ENCODE measurements at places on chromosomes 16 and 17.

- DNase-seq, result no peak
These were observed 51.3 kb downstream of the CCDC42 start for GRCh38 chr17:8693328-8693727.

DNA sequence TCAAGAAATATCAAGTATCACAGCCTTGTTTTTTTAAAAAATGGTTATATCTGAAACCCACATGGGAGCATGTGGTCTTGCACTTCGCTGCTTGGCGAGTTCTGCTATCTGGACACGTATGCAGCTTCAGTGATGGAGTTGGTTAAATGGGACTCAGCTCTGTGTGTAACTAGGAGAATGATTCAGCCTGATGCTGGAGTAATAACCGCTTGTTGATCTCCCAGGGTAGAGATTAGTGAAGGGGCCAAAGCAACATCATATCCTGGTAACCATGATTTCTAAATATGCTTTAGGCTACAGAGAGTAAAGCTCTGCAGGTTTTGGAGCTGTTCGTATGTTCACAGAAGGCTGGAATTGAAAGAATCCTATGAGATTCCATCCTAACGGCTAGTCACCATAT, 63.2 kb downstream of the IQCK start:
- no peak for DNase-seq

- DNase-seq, result no peak
These were observed 66.9 kb upstream of the RCVRN start for GRCh38 chr17:9971991-9972390.

- DNase-seq, result no peak
These were observed 8.6 kb upstream of the LHX1 start for GRCh38 chr17:36928471-36929345.

GRCh38 chr16:11755022-11755760, 12.5 kb upstream of the TXNDC11 start:
- no peak for DNase-seq

GRCh38 chr17:50946891-50947781, 81.0 kb upstream of the TOB1 start:
- DNase-seq, result no peak

DNA sequence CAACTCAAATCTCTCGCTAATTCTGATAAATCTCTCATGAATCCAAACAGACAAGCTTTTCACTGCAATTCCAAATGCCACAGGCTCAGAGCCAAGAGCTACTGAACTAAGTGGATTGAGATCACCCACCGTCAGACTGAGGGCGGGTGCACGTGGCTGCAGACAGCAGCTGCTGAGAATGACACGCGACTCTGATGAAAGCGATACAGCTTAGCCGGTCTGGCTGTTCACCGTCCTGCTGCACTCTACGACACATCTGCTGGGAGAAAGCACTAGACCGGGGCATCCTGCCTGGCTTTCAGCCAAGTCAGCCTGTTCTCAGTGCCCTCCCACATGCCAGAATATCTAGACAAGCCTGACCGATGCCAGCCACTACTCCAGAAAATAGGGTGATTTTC, 42.6 kb downstream of the KLHDC4 start:
- DNase-seq, result no peak

- DNase-seq, result no peak
These were observed 502.3 kb downstream of the RBFOX1 start for GRCh38 chr16:7834771-7835431.

- no peak for DNase-seq
These were observed 43.2 kb downstream of the CUEDC1 start for GRCh38 chr17:57911834-57912673.

GRCh38 chr17:37294888-37295287, 80.9 kb upstream of the C17orf78 start:
- DNase-seq, result no peak

- no peak for DNase-seq
These were observed 2.3 kb downstream of the GAS2L2 start for GRCh38 chr17:35750526-35751395.

- DNase-seq, result no peak
These were observed 99.0 kb downstream of the CA4 start for GRCh38 chr17:60248618-60249289.

DNA sequence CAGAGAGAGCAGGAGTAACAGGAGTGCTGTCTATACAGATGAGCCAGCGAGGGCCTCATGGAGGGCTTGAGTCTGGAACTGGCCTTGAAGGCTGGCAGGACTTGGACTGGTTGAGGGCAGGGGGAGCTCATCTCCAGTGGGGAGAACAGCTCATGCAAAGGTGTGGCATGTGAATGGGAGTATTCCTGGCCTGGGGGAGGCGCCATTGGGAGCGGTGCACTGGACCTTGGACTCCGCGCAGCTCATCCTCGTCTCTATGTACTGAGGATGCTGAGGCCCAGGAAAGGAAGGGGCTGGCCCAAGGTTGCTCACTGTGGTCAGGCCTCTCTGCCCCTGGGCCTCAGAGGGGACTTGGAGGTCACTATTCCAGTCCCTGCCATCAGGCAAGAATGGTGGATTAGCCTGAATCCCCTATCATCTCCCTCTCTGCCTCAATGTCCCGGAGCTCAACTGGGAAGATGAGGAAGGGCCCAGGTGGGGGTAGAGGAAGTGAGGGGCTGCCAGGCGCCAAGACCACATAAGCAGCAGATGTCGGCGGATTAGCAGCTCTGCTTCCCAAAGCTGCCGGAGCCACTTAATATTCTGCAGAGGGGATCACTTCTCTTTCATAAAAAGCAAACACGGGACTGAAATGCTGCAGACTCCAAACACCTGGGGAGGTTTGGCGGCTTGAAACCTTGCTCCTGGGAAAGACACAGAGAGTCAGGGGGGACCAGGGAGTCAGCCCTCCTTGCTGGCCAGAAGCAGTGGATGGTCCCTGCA, 88.9 kb downstream of the SDK2 start:
- no peak for DNase-seq

DNA sequence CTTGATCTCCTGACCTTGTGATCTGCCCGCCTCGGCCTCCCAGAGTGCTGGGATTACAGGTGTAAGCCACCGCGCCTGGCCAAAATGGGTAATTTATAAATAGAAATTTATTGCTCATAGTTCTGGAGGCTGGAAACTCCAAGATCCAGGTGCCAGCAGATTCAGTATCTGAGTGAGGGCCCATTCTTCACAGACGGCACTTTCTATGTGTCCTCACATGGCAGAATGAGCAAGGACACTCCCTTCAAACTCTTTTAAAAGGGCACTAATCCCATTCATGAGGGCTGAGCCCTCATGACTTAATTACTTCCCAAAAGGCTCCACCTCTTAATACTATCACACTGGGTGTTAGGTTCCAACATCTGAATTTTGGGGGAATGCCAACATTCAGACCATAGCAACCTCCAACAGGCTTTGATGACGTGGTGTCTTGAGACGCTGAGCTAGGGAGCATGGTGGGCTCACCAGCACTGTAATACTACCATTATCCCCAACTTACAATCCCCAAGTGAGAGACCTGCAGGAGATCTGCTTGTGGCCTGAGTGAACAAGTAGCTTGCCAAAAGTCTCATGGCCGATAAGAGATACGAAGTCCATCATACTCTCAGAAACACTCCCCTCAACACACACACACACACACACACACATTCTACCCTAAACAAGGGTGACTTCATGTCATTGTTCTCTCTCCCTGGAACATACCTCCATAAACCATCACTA, 8.5 kb downstream of the CMTM4 start:
- DNase-seq, result no peak

DNA sequence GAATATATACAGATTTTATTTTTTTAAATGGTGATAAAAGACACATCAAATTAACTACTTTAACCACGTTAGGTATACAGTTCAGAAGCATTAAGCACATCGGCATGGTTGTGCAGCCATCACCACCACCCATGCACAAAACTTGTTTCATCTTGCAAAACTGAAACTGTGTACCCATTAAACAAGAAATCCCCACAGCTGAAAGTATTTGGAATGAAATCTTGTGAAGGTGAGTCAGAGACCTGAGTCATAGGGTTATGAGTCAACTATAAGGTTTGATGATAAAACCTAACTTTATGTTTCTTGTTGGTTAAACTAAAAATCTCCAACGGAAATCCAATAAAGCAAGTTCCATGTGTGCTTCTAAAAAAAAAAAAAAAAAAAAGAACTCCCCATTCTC, 561.6 kb upstream of the PSMD7 start:
- no peak for DNase-seq

- no peak for DNase-seq
These were observed 6.0 kb upstream of the GFAP start for GRCh38 chr17:44921122-44921882.

GRCh38 chr16:72620348-72620747, 427.6 kb downstream of the ZFHX3 start:
- no peak for DNase-seq

- no peak for DNase-seq
These were observed 10.2 kb downstream of the MARCHF10 start for GRCh38 chr17:62797959-62798358.

DNA sequence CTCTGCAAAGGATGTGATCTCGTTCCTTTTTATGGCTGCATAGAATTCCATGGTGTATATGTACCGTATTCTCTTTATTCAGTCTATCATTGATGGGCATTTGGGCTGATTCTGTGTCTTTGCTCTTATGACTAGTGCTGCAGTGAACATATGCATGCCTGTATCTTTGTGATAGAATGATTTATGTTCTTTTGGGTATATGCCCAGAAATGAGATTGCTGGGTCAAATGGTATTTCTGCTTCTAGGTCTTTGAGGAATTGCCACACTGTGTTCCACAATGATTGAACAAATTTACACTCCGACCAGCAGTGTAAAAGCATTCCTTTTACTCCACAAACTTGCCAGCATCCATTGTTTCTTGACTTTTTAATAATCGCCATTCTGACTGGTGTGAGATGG, 60.2 kb upstream of the ADORA2B start:
- DNase-seq, result no peak

GRCh38 chr16:49466529-49466831, 92.9 kb downstream of the C16orf78 start:
- no peak for DNase-seq

- no peak for DNase-seq
These were observed 67.8 kb upstream of the FA2H start for GRCh38 chr16:74842413-74842812.

DNA sequence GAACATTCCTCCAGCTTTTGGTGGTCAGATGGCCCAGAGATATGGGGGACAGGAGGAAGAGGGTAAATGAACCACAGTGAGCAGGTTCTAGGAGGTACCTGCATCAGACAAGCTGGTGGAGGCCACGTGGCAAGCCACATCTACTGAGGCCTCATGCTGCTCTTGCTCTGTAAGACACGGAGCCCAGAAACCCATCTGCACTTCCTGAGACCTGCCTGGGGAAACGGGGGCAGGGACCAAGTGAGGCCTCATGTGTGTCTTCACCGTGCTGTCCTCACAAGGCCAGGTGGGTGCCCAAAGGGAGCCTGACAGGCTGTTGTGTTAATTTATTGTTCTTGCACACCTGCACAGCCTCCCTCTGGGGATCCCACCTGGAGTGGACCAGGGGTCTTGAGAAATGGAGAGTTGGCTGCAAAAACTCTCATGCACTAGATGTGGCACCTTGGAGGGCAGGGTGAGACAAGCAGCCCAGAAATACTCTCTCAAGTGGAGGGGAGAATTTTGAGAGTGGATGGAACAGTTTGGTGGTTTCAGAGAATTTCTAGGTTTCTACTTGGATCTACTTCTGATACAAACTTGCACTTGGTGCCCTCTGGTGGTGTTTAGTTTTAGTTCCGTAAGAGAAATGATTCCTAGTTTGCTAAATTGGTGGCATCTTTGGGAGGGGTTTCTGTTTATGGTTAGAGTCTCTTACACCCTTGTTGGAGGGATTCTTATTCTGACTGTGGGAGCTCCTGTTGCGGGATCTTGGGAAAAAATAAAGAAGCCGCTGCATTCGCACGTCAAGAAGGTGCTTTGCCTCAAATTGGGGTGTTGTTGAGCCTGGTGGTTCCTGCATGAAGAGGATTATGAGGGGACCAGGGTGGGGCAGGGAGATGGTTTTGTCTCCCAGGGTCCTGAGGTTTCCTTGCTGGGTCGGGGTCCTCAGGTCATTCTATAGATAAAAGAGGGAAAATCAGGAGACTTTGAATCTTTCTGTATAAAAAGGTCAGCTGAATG, 47.5 kb downstream of the SLC6A2 start:
- DNase-seq, result peak; percentile 32

DNA sequence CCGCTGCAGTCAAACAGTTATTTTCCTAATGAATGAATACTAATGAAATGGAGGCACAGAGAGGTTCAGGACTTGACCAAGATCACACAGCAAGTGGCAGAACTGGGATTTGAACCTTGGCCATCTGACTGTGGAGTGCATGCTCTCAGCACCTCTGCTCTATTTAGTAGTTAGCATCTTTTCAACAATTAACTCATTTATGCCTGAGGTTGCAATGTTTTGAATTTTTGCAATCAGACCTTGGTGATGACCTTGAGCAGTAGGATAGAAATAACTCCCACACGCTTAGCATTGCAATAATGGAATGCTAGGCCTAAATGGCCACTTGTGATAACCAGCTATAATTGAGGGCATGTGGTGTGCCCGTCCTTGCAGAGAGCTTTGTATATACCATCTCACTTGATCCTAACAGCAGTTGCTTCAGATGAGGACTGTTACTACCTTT, 31.0 kb downstream of the NAGPA start:
- DNase-seq, result no peak

DNA sequence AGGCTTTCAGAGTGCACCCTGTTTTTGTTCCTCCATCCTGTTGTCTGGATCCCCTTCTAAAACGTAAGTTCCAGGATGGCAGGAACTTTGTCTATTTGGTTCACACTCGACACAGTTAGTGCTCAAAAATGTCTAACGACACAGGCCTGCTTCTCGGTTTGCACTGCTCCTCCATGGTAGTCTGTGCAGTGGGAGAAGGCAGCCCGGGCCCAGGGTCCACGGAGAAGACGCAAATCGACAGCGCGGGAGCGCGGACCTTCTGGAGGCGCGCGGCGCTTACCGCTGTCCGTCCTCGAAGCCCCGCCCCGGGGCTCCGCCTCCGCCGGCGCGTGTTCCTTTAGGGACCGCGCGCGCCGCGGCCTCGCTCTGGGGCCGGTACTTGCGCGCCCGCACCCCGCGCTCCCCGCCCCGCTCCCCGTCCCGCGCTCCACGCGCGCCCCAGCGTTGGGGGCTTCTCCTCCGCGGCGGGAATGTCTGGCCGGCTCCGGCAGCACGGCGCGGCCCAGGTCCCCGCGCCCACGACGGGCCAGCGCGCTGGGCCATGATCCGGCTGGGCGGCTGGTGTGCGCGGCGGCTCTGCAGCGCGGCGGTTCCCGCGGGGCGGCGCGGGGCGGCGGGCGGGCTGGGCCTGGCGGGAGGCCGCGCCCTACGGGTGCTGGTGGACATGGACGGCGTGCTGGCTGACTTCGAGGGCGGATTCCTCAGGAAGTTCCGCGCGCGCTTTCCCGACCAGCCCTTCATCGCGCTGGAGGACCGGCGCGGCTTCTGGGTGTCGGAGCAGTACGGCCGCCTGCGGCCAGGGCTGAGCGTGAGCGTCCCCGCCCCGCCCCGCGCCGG, at the start of gene NT5M:
TSS of gene NT5M (plus strand) at position 364 of the 837 bp plus-strand sequence. CDS start at position 542, 178 bp downstream.
- peak; percentile 44 for DNase-seq

DNA sequence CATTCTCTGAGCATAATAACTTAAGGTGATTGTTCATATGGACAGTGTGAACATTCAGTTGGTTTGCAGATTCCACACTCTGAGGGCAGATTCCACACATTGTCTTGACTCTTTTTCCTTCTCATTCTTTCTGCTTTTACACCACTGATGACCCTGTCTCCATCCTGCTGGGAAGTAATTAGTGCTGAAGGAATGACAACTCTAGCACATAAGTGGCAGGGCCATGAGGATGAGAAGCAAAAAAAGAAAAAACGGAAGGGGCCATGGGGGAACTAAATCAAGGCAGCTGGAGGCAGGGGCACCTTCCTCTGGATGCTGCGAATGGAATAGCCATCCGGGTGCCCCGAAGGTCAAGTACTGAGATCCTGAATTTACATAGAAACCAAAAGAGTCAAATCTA, 944.0 kb downstream of the KCNJ2 start:
- no peak for DNase-seq

Measured in CD14-positive monocyte (primary cell).